Activated CD4-positive, alpha-beta memory T cell treated with anti-CD3 and anti-CD28 coated beads, Interleukin-2, amount 10 ng/mL, durations not matched to agents 7 days and 5 days (primary cell): ENCODE measurements at places on chromosomes 5 and 9.

DNA sequence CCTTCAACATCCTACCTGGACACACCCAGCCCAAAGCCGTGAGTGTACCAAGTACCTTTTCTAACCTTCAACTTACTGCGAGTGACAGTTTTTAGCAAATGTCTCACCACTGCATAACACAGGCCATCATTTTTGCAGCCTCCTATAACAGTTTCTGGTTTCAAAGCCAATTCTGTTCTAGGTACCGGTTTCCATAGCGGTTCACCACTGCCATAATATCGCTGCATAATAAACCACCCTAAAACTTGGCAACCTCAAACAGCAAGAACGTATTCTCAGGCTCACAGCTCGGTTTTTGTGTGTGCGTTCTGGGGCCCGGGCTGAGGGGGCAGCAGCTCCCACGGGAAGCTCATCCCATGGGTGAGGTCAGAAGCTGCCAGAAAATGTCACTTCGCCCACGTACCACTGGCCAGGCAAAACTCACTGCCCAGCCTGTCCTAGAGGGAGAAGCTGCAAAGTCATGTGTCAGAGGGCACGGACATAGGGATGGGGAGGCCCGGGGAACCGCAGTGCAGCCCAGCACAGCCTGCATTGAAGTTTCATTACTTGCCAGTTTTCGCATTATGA is 15.9 kb upstream of the ADAMTS2 start:
- DNase-seq = no peak

- DNase-seq = no peak
These were observed 293.4 kb downstream of the EDIL3 start for GRCh38 chr5:84091127-84091799.

GRCh38 chr9:92745881-92746280 is 18.8 kb downstream of the BICD2 start:
- no peak for DNase-seq

- no peak for DNase-seq
These were observed 3.3 kb upstream of the BRD3 start for GRCh38 chr9:134071149-134071548.
